ENCODE measurements at places on chromosomes 6 and 20.
A peak's percentile ranks its signal among the peaks of the same experiment; 100 is the strongest.

DNA sequence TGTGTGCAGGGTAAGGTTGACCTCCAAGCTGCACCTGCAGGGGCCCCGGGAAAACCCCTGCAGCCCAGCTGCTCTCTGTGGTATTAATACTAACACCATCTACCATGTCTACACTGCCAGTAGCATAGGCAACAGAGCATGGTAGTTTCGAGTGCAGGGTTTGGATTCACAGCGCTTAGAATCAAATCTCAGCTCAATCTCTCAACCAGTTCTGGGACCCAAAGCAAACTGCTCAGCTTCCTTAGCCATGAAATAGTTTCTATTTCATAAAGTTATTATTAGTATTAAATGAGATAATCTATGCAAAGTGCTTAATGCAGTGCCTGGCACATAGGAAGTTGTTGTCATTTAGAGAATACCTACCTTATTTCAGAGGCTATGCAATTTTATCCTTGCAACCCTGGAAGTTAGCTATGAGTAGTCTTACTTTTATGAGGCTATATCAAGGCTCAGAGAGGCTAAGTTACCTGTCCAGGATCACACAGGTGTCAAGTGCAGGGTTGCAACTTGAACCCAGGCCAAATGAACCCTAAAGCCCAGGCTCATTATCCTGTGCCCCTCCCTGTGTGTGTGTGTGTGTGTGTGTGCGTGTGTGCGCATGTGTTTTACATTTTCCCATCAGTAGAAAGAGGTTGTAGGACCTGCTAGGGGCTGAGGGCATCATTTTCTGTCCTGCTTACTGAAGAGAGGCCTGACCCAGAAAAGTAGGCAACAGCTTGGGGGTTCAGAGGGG lies 27.6 kb upstream of the MRPS18A start:
- DNase-seq, result no peak
- H3K27ac ChIP-seq, result no peak overlapping the region
- no peaks in the 10 kb centered on the region for H3K36me3 ChIP-seq
- no peaks in the 10 kb centered on the region for H3K4me1 ChIP-seq
- peaks cover 34% of the 10 kb centered on the region for H3K27me3 ChIP-seq

GRCh38 chr20:32378461-32378860 lies 20.3 kb downstream of the ASXL1 start:
- H3K4me3 ChIP-seq, result no peak overlapping the region
- H3K27ac ChIP-seq, result peak overlapping the region; percentile 4

DNA sequence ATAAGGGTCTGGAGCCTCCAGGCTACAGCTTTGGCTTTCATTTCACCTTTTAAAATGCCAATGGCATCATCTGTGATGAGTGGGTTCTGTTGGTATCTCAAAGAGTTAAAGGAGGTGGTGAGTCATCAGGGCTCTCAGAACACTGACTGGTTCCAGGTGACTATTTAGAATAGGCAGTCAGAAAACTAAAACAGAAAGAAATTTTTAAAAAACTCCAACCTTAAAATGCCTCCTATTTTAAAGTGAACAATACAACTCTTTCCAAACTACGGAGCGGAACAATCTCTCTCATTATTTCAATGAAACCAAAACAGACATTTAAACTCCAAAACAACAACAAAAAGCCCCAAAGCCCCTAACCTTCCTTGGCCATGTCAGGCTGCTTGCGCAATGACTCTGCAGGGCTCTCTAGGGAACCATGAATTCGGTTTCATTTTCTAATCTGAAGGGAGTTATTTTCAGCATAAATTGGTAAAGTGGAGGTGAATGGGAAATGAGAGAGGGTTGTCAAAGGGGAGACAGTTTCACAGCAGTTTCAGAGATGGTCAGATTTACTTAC lies 194.9 kb downstream of the KIF6 start:
- no peaks in the 10 kb centered on the region for H3K27me3 ChIP-seq
- H3K36me3 ChIP-seq, result peaks cover 10% of the 10 kb centered on the region
- H3K4me3 ChIP-seq, result no peak overlapping the region
- H3K27ac ChIP-seq, result no peak overlapping the region

DNA sequence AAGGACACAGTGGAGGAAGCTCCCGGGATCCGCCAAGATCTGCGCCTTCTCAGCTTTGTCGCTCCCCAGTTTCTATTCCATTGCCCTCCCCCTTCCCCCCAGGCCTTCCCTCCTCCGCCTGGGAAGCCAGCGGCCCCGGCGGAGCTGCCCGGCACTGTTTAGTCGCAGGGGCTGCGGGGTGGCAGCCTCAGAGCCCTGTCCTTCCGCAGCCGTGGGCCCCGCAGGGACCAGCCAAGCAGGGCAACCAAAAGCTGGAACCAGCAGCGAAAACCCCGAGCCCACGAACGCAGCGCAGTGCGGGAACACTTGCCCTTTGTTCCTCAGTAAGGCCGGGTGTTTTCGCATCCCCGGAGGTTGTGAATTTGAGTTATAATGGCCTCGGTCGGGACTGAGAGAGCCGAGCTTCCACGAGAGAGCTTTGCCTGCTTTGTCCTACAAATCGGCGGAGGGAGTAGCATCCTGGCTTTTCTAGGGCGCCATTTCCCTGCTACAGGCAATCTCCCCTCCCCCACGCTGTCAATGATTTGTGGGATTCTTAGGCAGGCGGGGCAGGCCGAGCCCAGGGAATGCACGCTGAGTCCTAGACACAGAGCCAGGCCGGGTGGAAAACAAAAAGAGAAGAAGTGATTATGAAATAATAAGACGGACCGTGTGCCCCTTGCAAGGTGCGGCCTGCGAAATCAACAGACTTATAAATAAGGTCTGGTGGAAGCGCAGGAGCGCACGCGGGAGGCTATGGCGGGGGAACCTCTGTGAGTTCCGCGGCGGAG lies 4.0 kb upstream of the TUBB2B start:
- DNase-seq, result peak; percentile 68
- peak overlapping the region; percentile 88 for H3K4me3 ChIP-seq

- no peaks in the 10 kb centered on the region for H3K36me3 ChIP-seq
- peaks cover 22% of the 10 kb centered on the region for H3K4me1 ChIP-seq
- DNase-seq, result no peak
- H3K27me3 ChIP-seq, result peaks cover 1% of the 10 kb centered on the region
- H3K4me3 ChIP-seq, result no peak overlapping the region
Measured at GRCh38 chr6:1263850-1264377, 48.0 kb upstream of the FOXQ1 start.

- H3K36me3 ChIP-seq, result no peaks in the 10 kb centered on the region
- no peaks in the 10 kb centered on the region for H3K4me1 ChIP-seq
- no peak for DNase-seq
Measured at GRCh38 chr6:15816661-15817060, 153.8 kb upstream of the DTNBP1 start.

GRCh38 chr6:169139179-169139971 lies 114.3 kb downstream of the THBS2 start:
- peaks cover 1% of the 10 kb centered on the region for H3K36me3 ChIP-seq
- H3K4me3 ChIP-seq, result no peak overlapping the region
- no peak overlapping the region for H3K27ac ChIP-seq
- H3K4me1 ChIP-seq, result peaks cover 17% of the 10 kb centered on the region

- peaks cover 21% of the 10 kb centered on the region for H3K36me3 ChIP-seq
- H3K4me3 ChIP-seq, result no peak overlapping the region
- peak overlapping the region; percentile 82 for H3K27ac ChIP-seq
- H3K27me3 ChIP-seq, result peaks cover 2% of the 10 kb centered on the region
- no peak for DNase-seq
Measured at GRCh38 chr20:17650301-17651128, 31.5 kb downstream of the RRBP1 start.

GRCh38 chr20:59933296-59933848 lies at the start of gene SYCP2:
SYCP2 (minus strand) TSS chr20:59933637; CDS start chr20:59922413, 11,224 bp downstream.
- peaks cover 5% of the 10 kb centered on the region for H3K36me3 ChIP-seq
- no peak for DNase-seq
- H3K4me1 ChIP-seq, result peaks cover 30% of the 10 kb centered on the region
- H3K4me3 ChIP-seq, result peak within 1 kb of the TSS; percentile 84
- no peak within 1 kb of the TSS for H3K27ac ChIP-seq

DNA sequence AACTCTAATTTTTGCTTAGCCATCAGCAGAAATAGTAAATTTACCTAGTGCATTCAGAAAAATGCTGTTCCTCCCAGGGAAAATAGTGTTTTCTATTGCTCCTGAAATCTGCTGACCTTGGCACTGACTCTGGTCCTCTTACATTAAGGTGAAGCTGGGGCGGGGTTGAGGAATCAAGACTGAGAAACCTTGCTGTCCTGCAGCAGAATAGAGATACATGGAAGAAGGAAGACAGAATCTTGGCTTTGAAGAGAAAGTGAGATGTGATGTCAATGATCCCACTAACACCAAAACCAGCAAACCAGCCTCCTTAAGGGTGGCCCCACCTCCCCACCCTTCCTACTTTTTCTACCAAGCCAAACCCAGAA lies 840 bp upstream of the LY86 start:
- H3K4me1 ChIP-seq, result no peaks in the 10 kb centered on the region
- H3K36me3 ChIP-seq, result no peaks in the 10 kb centered on the region
- H3K27me3 ChIP-seq, result no peaks in the 10 kb centered on the region
- no peak overlapping the region for H3K27ac ChIP-seq
- no peak overlapping the region for H3K4me3 ChIP-seq

DNA sequence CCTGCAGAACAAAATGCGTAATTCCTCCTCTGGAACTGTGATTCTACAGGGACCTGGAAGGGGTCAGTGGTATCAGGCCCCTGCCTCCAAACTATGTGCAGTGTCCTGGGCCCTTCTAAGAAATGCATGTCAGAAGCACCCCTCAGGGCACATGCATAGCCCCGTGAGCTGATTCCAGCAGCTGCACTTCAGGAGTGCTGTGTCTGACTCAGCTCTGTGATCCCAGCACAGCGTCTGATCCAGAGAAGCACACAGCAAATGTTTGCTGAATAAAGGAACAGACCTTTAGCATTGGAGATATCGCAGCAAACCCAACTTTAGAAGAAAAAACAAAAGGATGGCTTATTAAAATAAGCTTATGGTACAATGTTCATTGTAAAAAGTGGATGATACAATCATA lies 15.8 kb upstream of the MAFB start:
- H3K36me3 ChIP-seq, result no peaks in the 10 kb centered on the region
- peaks cover 12% of the 10 kb centered on the region for H3K27me3 ChIP-seq
- no peak for DNase-seq
- no peaks in the 10 kb centered on the region for H3K4me1 ChIP-seq

DNA sequence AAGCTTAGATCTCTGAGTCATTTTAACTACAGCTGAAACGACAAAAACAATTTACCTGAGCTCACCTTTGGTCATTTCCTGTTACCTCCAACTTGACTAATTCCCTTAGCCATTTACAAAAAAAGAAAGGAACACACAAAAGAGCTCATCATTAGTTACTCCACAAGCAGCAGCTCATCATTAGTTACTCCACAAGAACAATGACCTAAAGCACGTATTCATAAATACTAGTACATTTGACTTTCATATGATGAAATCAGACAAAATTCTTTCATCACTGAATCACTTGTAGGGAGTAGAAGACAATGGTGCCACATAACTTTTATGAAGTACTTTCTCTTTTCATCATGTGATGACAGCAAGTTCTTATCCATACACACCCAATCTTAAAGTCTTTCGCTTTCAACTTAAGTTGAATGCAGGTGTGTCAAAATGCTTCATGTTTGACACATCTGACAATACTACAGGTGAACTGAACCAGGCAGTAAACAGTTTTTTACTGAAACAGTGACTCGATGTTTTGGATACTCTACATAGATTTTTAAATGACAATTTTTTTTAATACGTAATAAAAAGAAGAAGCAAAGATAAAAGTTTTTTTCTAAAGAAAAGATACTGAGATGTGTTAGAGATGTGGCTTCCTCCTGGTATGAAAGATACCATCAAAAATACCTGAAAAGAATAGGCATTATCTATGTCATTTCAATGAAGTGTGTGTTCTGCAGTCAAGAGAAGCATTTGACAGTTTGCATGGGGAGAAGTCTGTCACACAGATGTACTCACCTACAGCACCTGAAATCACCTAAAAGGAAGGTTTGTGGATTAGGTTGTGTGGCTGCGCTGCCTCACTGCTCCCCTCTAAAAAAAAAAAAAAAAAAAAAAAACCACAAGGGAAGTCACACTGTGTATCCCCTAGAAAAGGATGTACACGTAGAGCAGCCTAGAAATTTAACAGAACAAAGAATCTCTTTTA lies 109.1 kb downstream of the PRDM1 start:
- H3K36me3 ChIP-seq, result peaks cover 34% of the 10 kb centered on the region
- H3K4me3 ChIP-seq, result peak overlapping the region; percentile 2
- no peaks in the 10 kb centered on the region for H3K27me3 ChIP-seq

- no peak for DNase-seq
- no peaks in the 10 kb centered on the region for H3K4me1 ChIP-seq
- no peak overlapping the region for H3K4me3 ChIP-seq
- no peaks in the 10 kb centered on the region for H3K27me3 ChIP-seq
Measured at GRCh38 chr6:38676974-38677544, 25.9 kb downstream of the GLO1 start.

DNA sequence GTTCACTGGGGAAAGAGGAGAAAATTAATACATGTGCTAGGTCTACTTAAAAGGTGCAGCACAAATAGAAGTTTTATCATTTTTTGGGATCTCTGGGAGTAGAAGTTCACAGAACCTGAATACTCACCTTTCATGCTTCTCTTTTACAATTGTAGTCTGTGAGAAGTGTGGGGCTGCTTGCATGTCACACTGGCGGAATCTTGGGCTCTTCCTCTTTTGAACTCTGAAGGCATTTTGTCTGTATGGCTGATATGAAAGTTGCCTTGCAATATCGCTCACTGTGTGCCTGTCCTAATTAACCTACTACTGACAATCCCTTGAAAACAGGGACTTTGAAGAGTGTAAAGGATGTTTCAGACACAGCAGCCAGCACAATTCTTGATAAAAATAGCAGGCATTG lies 65.9 kb upstream of the CLDN20 start:
- H3K4me3 ChIP-seq, result no peak overlapping the region
- no peak overlapping the region for H3K27ac ChIP-seq
- no peak for DNase-seq

DNA sequence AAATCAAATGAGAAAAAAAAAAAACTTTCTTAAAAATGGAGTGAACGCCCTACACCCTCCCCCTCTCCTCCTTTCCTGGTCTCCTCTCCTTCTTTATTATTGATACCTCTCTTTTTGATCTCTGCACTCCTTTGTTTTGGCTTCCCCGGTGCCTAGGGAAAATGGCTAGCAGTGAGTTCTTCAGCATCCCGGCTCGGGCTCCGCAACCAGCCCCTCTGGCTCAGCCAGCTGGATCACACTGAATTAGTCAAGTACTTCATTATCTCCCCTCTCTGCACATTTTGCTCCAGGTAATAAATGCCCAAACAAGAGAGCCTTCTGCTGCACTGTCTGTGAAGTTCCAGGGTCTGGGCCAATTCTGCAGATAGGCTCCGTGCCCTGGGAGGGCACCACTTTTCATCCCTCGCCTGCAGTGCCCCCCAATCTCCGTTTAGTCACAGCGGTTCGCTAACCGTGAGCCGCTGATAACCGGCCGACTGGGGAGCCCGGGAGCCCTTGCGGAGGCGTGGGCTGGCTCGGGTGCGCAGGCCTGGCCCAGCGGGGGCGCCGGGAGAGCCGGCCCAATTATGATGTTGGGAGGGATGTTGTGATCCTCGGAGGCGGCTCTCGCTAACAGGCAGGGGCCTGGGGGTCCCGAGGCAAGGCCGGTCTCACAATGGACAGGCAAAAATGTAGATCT lies 301.9 kb downstream of the TFAP2A start:
- H3K27ac ChIP-seq, result no peak overlapping the region
- H3K4me3 ChIP-seq, result no peak overlapping the region
- H3K36me3 ChIP-seq, result no peaks in the 10 kb centered on the region
- no peaks in the 10 kb centered on the region for H3K4me1 ChIP-seq
